GM12864 (cell line): ENCODE measurements at places on chromosomes 7 and 10.

- DNase-seq: no peak
These were observed 34.0 kb downstream of the CPXM2 start for GRCh38 chr10:123857616-123858015.

GRCh38 chr7:30321882-30322192 is 37.4 kb downstream of the ZNRF2 start:
- no peak for DNase-seq

- DNase-seq: no peak
These were observed 40.1 kb upstream of the RNF32 start for GRCh38 chr7:156600496-156600895.

- no peak for DNase-seq
These were observed 38.0 kb upstream of the CAV2 start for GRCh38 chr7:116461500-116461899.

- DNase-seq: no peak
These were observed 48.8 kb downstream of the DLD start for GRCh38 chr7:107939573-107940489.

- no peak for DNase-seq
These were observed 488 bp upstream of the CHCHD3 start for GRCh38 chr7:133082390-133082766.

DNA sequence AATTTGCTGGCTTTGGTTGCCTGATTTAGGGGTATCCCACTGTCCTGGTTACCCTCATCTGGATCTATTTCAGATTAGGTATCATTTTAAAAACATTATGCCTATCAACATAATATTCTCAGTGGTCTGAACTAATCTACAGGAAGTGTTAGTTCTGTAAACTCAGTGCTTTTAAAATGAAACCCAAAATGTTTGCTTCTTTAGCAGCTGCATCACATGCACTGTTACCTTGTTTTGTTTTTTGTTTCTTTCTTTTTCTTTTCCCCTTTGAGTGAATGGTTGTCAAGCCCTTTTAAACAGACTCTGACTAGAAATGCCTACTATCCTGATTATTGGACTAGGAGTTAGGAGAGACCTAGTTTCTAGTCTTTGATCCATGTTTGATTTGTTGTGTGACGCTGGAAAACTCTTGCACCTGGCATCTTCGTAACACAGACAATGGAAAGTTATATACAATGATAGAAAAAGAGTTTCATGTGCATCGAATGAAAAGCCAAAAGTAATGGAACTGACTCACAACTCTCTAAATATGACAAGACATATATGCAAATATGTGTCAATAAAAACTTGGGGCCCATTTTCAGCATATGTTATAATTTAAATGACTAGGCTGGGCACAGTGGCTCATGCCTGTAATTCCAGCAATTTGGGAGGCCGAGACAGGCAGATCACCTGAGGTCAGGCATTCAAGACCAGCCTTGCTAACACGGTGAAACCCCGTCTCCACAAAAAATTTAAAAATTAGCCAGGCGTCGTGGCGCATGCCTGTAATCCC is 52.3 kb upstream of the STRIP2 start:
- no peak for DNase-seq

GRCh38 chr7:75534727-75535307 is 42.7 kb downstream of the SPDYE5 start:
- peak; percentile 43 for DNase-seq

DNA sequence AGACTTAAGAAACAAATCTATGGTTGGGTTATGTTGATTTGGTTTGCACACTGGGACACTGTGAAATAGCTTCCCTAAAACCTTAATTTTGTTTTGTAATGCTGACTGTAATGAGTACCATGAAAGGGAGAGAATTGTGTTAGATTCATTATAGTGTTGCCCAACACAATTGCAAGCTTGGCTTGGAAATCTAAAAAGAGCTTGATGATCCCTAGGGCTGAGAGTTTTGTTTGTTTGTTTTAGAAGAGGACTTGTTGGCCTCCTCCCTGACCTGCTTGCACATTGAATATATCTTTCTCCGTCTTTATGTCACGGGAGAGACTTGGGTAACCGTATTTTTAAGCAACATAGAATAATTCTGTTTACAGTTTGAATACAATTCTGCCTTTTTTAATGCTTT is 410.1 kb downstream of the ARL4A start:
- DNase-seq: no peak

DNA sequence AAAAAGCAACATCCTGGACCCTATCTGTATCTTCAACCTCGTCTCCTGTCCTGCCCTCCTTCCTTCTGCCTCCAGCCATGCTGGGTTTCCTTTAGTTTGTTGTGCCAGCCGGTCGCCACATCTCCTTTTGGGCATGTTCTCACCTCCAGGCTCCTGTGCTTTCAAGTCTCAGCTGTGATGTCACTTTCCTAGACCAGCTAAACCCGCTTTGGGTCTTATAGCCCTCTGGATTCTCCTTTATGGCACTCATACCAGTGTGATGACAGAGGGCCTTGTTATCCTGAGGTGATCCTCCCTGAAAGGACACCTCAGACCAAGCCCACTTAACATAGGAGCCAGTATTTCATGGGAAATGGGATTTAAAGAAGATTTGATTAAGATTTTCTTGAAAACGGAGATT is 108.6 kb downstream of the EMX2 start:
- DNase-seq: no peak

DNA sequence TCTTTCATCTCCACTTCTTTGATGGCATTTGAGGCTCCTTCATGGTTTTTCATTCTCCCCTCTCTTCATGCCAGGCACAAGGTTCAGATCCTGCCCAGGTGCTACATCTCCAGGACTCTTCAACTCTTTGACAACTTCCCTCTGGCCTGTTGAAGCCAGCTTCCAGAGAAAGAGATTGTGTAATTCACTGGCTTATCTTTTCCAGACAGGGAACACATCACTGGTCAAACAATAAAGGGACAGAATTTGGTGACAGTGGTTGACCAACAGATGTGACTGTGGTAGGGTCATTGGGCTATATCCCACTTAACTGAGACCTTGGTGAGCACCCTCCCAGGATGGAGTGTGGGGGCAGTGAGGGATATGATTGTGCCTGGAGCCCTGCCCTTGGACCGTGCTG is 111.4 kb upstream of the AGK start:
- DNase-seq: no peak

DNA sequence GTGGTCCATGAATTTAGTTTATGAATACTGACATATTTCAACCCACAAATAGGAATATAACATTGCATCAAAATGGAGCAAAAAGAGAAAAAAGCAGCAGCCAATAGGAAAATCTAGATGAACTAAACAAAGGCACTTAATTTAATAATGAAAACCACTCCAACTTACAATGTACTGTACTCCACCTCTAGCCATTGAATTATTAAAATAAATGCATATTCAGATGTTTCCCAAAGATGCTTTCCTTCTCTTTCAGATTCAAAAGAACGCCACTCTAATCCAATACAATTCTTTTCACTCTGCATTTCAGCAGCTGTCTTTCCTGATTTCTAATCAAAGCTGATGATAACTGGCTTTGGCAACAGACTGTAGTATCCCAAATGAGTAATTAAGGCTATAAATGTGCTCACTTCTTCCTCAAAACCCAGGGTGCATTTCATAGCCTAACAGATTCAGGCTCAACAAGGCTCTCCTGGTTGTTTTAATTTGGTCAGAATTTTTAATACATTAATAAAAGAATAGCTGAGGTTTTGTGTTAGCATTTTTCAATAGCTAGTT is 577.1 kb downstream of the PARD3 start:
- DNase-seq: no peak

DNA sequence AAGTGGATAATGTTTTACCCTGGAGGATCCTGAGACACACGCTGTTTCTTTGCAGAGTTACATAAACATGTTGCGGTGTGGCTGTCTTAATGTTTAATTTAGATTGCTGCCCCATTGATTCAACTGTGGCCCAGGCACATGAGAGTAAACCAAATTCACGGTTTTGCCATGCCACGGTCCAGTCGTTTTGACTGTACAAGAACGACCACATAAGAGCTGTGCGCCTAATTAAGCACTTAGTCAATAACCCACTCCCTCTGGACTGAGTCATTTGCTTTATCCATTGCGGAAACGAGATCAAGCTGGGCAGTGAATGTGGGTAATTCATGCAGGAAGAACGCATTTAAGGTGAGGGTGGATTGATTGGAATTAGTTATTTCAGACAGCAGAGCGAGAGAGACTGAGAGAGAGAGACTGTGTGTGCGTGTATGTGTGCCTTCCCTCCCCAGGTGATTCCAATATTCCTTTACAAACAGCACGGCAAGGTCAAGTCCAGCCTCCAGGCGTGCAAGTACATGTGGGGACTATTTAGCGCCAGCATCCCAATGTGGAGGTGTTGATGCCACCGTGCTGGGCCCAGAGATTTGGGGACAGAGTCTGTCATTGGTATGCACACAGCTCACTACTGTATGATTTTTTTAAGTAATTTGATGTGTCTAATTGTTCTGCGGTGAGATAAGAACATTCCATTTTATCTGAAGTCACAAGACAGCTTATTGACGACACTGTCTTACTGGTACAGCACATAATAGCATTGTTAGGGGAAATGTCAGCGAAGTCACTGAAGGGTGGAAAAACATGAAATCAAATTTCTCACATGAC is 8.4 kb upstream of the TEX36 start:
- no peak for DNase-seq

GRCh38 chr7:57384380-57384779 is 65.6 kb upstream of the ZNF716 start:
- no peak for DNase-seq

DNA sequence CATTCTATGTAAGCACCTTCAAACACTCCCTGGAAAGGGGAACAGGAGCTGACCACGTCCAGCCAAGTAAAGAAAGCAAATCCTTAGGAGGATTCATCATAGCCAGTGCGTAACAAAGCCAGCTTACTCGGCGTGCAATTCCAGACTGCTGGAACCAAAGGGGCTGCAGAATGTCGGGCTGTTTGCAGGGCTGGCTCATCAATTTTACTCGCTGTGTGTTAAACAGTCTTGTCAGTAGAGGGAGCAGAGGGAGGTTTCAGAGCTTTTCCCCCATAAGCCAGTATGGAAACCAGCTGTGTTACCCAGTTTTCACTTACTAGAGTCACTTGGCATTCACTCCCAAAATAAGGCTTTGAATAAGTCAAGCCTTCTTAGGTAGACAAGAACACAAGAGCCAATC is 127.1 kb downstream of the KMT2E start:
- DNase-seq: no peak

DNA sequence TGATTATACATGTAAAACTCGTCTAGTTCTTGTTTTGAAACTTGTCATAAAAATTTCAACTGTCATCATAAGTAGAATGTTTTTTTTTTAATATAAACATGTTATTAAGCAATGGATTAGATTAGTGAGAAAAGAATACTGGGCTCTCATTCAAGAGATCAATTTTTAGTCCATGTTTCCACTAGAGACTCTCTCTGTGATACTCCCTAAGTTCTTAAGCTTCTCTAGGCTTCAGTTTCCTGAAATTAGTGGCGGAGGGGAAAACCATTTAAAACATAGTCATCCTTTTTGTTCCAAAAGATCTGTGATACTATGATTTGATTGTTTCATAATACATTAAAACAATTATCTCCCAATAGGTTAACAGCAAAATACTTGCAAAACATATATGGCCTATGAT is 142.2 kb downstream of the AGMO start:
- no peak for DNase-seq

GRCh38 chr10:74640134-74640921 is 186.1 kb upstream of the KAT6B start:
- no peak for DNase-seq

DNA sequence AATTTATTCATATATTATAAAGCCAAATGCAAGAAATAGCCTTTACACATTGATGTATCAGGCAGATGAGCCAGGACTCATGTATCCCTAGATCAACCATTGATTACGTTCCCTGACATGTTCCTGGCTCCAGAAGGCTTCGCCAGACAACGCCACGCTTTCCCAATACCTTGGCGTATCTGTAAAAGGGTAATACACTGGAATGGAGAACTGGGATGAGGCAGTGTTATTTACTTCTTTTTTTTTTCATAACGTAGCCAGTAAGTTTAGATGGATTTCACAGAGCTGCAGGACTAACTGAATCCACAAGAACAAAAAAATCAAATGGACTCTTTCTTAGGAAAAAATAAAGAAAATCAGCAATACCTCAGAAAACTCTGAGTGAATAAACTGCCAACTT is 588.1 kb upstream of the SEMA3D start:
- DNase-seq: no peak

GRCh38 chr10:125080296-125080695 is 80.1 kb downstream of the CTBP2 start:
- no peak for DNase-seq

GRCh38 chr10:89064748-89065147 is 74.2 kb downstream of the FAS start:
- DNase-seq: no peak

DNA sequence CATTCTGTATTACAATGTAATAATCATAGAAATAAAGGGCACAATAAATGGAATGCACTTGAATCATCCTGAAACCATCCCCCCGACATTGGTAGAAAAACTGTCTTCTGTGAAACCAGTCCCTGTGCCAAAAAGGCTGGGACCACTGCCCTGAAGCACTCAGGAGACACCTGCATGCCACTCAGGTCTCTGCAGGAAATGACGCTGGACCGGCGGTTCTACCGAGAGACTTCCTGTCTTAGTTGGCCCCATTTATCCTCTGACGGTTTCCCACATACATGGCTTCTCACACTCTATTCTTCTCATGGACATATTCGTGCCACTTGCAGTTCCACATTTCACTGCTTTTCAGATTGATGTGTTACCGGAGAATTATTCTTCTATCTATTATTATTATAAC is 617.5 kb downstream of the SDK1 start:
- DNase-seq: no peak

GRCh38 chr7:107386548-107387102 is 83.2 kb upstream of the GPR22 start:
- DNase-seq: no peak
